ENCODE measurements at places on chromosomes 2 and 18.

DNA sequence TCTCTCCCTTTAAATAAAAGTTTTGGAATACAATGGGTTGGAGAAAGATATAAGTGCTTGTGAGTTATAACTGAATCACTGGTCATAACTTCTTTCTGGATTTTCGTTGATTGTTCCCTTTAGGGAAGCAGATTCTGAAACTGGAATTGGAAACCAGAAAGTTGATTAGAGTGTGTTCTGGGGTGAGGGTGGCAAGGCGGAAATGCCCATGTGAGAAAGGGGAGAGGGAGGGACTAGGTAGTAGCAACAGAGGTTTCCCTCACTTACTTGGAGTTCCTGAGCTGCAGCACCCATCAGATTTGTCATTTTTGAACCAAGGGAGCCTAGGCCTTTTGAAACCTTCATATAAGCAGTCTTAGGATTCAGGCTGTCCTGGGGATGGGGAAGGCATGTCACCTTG is 453.4 kb downstream of the KCNJ3 start:
- no peak for DNase-seq

DNA sequence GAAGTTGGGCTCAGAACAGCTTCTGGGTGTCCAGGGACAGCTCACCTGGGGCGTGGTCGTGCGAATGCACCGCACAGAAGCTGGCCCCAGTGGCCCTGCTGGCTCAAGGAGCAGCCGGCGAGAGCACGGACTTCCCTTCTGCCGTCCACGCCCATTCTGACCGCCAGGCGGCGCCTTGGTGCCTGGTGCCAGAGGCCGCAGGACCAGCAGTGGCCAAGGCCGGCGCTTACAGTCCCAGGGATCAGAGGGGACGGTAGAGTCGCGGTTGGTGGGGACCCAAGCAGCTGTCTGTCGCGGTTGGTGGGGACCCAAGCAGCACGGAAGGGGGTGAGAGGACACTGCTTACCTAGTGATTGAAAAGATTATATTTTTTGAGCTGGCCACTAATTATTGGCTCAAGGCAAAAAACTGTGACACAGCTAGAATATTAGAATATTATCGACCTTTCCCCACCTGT is 25.7 kb downstream of the NPPC start:
- DNase-seq, result peak; percentile 63

DNA sequence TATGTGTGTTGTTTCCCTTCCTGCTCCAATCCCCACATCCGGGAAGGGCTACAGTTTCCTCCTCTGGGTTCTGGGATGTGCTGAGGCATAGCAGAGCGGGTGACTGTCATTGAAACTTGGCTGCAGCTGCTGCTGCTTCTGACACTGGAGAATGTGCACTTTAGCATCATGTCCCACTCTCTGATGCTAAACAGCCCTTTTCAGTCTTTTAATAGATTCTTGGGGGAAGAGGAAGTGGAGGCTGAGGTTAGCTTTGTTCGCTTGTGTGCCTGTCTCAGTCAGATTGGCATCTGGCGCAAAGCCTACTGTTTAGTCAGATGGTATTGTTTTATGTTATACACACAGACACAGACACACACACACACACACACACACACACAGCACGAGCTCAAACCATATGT is 136.5 kb upstream of the RND3 start:
- DNase-seq, result no peak

DNA sequence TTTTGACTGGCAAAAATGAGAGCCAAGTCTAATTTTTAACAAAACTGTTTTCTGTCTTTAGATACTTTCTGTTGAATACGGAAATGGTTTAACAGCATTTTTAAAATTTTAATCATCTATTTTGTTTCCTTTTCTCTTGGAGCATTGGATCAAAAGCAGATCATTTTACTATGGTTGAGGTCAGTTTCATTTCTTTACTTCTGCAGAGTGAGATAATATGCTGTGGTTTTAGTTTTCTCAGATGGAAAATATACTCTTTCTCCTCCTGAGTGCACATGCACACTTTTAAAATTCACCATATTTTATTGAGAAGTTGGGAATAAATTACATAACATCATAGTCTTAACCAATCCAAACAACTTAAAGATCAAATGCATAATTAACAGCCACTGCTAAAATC is 283.3 kb downstream of the SLC8A1 start:
- DNase-seq, result no peak

DNA sequence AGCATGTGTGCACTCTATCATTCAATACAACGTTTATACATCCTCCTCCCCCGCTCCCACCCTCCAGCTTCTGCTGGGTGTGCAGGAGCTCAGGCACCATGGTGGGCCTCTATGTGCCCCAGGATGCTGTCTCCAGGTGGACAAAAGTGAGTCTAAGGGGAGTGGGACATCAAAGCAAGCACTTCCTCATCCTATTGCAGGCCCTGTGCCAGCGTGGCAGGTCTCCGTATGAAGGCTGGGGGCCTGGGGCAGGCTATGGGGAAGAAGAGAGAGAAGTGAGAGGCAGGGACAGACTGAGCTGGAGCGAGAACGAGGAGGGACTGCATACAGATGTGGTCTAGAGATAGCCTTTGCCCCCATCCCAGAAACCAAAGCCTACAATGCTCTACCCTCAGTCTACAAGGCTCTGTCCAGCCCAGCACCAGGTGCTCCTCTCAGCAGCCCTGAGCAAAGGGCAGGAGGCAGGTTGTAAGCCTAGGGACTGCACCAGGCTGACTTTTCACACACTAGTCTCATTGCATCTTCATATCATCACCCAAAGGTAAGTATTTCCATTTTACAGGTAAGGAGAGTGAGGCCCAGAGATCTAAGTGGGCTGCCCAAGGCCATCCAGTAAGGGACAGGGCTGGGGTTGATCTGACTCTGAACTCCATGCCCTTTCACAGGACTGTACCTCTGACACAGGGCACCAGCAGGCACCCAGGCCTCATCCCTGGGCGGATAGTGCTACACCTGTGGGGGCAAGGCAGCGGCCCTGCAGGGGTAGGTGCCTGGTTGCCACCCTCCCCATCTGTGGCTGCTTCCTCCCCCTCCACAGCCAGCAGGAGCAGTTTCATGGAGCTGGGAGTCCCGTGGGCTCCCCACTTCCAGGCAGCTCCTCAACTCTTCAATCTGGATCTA is 14.0 kb upstream of the ARID5A start:
- no peak for DNase-seq

- no peak for DNase-seq
These were observed 48.9 kb upstream of the NABP1 start for GRCh38 chr2:191629001-191629453.

DNA sequence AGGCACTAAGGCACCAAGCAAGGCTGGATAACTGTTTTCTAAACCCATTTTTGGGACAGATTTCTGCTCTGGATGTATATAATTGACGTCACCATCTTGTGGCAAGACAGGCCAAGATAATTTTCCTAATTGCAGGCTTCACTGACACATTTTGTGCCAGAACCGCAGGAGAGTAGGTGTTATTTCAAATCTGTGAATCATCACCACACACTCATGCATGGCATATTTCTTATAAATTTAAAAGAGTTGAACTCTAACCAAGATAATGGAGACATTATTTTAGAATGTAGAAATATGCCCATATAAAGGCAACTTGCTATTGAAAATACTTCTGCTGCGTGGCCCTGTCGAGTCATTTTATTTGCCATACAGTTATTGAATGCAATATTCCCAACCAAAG is 68.3 kb upstream of the ACYP2 start:
- no peak for DNase-seq

GRCh38 chr2:3272761-3273160 is 104.9 kb downstream of the EIPR1 start:
- DNase-seq, result no peak

GRCh38 chr2:138369856-138370255 is 131.7 kb upstream of the SPOPL start:
- DNase-seq, result no peak

DNA sequence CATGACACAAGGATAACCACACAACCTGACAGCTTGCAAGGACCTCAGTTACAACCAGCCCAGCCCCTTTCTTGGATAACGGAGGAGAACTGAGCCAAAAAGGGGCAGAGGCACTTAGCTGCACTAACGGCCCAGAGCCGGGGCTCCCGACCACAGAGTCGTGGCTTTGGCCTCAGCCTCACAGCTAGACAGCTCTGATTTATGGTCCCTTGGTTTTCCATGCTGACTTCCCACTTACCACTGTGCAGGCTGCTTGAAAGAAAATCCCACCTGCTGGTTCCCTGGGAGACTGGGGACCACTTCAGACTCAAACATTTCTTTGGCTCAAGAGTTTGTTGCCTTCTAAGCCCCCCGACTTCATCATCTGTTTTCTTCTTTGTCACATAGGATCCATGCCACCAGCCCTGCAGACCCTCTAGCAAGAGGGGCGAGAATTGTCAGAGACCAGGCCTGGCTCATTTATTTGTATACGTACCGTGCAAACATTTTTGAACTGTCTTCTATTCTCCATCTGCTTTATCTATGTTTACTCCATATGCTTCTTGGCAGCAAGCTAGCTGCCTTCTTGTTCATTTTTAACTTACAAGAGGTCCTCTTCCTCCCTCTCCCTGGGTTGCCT is 352.6 kb upstream of the MYT1L start:
- DNase-seq, result no peak

GRCh38 chr18:12726774-12727550 is 24.1 kb downstream of the PSMG2 start:
- DNase-seq, result peak; percentile 29

- DNase-seq, result no peak
These were observed 16.3 kb downstream of the GKN2 start for GRCh38 chr2:68936427-68936826.

GRCh38 chr2:45904267-45904945 is 252.9 kb downstream of the PRKCE start:
- DNase-seq, result no peak

- no peak for DNase-seq
These were observed 14.5 kb downstream of the SH3RF3 start for GRCh38 chr2:109143214-109144187.

- DNase-seq, result no peak
These were observed 6.8 kb downstream of the MEIS1 start for GRCh38 chr2:66441581-66442320.

GRCh38 chr2:147500819-147501395 is 343.9 kb upstream of the ACVR2A start:
- DNase-seq, result no peak

GRCh38 chr18:38047820-38048219 is 482.2 kb upstream of the CELF4 start:
- no peak for DNase-seq

- DNase-seq, result no peak
These were observed 168.9 kb downstream of the ANTXR1 start for GRCh38 chr2:69181806-69182427.

DNA sequence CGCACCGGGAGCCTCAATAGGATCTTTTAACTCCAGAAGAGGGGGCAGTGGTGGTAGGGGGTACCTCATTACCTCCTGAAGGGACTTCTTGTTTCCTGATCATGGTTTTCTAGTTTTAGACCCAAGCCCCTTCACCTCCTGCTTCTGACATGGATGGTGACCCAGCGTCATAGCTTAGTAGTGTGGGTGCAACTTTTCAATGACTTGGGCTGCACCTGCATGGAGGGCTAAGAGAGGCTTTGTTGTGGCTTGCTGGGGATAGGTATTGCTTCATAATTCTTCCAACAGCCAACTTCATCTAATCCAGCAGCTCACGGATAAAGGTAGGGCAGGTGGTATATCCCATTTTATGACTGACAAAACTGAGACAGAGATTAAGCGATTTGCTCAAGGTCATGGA is 3.0 kb downstream of the SLC1A4 start:
- DNase-seq, result no peak

DNA sequence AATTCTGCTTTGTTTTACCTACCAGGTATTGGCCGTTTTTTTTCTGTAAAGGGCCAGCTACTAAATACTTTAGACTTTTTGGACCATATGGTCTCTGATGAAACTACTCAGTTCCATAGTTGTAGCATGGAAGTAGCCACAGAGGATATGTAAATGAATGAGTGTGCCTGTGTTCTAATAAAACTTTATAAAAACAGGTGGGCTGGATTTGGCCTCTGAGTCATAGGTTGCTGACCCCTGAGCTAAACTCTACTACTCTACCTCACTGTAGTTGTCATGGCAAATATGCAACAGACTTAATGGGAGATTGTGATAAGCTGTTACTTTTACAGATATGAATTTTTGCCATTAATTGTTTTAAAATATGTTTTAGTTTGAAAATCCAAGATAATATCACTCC is 19.7 kb downstream of the CLIP4 start:
- DNase-seq, result no peak

DNA sequence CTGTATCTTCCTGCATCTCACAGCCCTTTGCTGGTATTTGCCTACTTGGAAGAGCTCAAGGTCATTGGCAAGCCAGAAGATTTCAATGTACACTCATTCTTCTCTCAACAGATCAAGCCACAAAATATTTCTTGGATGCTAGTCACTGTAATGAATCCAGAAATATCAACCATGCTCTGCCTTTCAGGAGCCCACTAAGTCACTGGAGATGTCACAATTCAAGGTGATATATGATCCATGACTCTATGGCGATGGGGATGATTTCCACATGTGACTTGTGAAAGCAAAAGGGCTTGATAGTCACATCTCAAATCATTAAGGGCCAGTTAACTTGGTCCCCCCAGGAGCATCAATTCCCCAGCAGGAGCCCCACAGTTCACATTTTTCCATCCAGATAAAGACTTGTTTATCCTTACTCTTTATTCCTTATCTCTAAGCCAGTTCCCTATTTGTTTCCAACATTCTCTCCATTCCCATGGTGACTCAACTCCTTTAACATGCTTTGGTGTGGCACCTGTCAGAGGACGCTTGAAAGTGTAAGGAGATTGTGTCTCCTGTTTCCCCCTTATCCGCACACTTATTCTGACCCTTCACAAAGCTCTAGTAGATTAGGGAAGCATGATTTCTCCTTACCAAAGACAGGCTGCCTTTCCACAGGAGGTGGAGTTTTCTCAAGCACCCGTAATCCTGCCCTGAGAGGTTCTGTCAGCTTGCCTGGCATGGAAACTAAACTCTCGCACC is 15.8 kb downstream of the PKDCC start:
- DNase-seq, result no peak

DNA sequence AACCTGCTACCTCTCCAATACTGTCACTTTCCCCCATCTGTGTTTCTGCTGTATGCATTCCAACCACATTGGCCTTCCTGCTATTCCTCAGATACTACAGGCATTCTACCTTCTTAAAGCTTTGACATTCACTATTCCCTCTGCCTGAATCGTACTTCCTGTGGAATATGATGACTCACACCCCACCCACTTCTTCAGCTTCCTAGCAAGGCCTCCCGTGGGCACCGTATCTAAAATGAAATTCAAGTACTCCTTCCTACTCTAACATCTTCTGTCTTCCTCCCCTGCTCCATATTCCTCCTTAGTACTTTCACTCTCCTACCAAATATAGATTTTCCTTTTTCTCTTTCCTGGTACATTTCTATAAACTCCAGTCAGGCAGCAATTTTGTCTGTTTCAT is 710.4 kb downstream of the RNF144A start:
- no peak for DNase-seq

GRCh38 chr2:46202453-46202852 is 94.8 kb upstream of the EPAS1 start:
- DNase-seq, result no peak

DNA sequence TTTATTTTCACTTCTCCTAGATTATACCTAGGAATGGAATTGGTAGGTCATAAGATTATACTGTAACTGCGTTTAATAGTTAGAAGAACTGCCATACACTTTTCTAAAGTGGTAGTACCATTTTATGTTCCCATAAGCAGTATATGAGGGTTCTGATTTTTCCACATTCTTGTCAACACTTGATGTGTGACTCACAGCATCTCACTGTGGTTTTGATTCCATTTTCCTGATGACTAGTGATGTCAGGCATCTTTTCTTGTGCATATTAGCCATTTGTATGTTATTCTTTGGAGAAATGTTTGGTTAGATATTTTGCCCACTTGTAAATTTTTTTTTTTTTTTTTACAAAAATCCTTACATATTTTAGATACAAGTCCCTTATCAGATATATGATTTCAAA is 2.3 kb downstream of the DCAF17 start:
- no peak for DNase-seq

- DNase-seq, result no peak
These were observed 635.8 kb downstream of the DSC3 start for GRCh38 chr18:30406728-30407127.
